ENCODE measurements at places on chromosomes 2 and 18.

- peak; percentile 22 for DNase-seq
Measured at GRCh38 chr2:144421606-144422510, 98.1 kb downstream of the ZEB2 start.

GRCh38 chr2:118805064-118805690 is 42.3 kb downstream of the EN1 start:
- DNase-seq: peak; percentile 4

GRCh38 chr2:231383416-231384108 is 11.9 kb upstream of the B3GNT7 start:
- DNase-seq: peak; percentile 71

- DNase-seq: no peak
Measured at GRCh38 chr2:11043245-11043644, 112.0 kb upstream of the SLC66A3 start.

DNA sequence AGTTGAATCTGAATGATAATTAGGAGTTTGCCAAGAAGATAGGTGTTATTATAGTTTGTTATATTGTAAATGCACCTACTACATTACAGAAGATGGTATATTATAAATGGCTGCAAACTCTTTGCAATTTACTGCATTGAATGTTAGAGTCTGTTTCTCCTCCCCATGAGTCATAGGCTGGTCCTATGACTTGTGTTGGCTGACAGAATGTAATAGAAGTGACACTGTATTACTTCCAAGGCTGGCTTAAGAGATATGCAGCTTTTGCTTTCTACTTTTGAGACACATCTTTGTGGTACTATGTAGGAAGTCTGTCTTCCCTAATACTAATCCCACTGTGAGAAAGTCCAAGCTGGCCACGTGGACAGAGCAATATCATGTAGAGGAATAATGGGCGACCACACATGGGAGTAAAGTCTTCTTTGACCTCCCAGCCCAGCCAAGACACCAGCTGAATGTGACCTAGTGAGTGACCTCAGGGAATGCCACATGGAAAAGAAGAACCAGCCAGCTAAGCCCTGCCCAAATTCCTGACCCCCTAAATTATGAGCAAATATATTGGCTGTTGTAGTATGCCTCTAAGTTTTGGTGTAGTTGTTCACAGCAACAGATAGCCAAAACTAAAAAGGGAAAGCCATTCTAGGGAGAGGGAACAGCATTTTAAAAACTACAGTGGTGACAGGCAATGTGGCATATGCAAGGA is 6.8 kb upstream of the DDX1 start:
- DNase-seq: no peak

DNA sequence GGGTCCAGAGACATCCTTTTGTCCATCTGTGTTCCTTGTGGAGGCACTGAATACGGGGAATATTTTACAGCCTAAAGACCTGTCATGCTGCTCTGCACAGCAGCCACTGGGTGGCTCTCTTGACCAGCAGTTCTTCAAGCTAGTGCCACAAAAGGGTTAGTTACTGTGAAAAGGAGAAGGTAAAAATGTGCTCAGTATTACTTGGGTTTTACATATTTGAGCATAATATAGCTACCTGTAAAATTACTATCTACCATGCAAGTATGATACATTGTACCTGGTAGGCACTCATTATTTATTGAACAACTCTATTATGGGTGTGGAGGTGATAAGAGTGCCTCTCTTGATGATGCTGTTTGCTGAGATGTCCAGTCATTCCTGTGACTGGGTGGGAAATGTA is 23.6 kb downstream of the FZD5 start:
- DNase-seq: no peak

GRCh38 chr2:24860631-24861030 is 59.4 kb downstream of the ADCY3 start:
- no peak for DNase-seq

DNA sequence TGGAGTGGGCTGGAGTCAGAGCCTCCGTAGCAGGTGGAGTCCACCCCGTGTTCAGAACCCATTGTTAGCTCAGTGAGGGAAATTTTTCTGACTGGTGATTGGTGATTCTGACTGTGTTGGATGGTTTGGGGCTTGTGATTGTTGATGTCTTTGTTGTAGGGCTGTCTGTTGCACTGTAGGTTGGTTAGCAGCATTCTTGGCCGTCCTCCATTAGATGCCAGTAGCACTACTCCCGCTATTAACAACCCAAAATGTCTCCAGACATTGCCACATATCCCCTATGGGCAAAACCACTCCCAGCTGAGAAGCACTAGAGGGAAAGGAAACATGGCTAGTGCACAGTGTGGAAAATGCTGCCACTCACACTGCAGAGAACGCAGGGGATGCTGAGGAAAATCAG is 51.7 kb downstream of the ARMC9 start:
- no peak for DNase-seq

GRCh38 chr2:86301711-86302202 is 35.7 kb downstream of the REEP1 start:
- DNase-seq: no peak

- peak; percentile 71 for DNase-seq
Measured at GRCh38 chr2:106956879-106957278, 70.9 kb upstream of the ST6GAL2 start.

DNA sequence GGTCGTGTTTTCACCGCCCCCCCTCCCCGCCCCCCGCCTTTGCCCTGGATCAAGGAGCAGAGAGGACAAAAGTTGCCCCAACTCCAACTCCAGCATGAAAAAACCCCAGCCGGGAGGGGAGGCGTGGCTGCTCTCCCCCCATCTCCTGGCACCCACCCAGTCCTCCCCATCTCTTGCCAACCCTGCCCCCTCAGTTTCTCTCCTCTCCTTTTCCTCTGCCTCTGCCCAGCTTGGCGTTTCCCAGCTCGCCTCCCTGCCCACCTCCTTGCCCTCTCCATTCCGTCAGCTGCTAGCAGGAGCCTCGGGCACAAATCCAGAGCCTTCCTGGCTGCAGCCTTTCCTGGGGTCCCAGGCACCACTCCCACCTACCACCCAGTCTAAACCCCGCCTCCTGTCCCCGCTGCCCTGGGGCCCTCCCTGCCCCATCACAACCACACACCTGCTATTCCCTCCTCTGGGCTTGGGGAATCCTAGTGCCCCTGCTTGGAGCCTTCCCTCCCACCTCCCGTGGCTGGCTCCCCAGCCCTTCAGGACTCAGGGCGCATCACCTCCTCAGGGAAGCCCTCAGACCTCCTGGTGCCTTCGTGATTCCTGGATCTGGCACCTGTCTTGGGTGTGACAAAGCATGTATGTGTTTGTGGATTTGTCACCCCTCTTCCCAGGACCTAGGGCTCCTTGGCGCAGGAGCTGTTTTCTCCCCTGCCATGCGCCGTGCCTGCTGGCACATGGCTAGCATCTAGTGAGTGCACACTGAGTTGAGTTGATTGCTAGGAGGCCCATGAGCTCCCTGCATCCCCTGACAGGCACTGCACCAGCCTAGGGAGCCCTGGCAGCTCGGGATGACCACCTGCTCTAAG is 209.1 kb downstream of the TFCP2L1 start:
- DNase-seq: no peak

DNA sequence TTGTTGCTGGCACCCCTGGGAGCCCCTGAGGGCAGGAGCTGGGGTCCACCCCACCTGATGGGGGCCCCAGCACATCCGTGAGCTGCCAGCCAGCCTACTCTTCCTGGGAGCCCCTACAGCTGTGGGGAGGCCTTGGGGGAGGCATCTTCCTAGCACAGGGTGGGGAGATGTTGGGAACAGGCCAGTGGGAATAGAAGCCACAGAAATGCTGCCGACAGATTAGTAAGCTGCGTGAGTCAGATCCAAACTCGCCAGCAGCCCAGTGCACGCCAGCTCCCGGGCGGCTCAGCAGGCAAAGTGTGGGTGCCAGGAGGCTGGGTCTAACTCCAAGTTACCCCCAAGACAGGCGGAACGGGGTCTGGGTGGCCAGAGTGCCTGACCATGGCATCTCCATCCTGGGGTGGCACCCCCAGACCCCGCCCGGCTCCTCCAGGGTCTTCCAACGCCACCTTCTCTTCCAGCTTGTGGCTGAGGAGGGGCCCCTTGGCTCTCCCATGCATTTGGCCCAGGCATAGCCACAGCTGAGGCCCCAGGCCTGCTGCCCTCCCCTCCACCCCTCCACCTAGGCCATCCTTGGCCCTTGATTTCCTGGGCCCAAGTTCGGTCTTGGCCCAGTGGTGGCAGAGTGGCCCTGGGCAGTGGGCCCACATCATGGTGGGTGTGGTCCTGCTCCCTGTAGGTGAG is 15.3 kb downstream of the CROCC2 start:
- DNase-seq: peak; percentile 100

DNA sequence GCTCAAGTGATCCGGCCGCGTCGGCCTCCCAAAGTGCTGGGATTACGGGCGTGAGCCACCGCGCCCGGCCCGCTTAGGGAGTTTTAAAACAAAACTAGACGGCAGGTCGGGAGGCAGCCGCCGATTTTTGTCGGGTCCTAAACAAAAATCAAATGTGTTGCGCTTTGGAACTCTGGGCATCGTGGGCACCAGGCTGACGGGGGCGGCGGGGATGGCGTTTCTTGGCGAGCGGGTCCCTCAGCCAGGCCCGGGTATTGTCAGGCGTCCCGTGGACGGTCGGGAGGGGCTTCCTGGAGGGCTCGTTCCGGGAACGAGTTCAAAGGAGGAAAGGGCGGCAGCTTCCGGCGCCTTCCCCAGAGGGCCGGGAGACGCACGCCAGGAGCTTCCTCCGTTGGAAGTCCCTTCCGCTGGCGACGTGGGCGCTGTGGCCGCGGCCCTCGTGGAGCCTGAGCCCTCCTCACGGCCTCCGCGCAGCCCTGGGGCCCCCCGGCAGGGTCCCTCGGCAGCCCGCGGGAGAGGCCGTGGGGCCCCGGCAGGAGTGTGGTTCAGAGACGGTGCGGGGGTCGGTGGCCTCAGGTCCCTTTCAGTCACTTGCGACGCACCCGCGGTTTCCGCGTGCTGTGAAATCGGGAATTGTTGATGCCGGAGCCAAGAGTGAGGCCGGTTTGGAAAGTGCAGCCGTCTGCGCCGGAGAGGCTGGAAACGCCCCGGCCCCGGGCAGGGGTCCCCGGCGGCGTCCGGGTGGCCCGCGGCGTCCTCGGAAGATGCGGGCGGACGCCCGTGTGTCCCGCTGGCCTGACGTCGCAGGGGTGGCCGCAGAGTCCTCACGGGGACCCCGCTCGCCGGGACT is 59.3 kb downstream of the EMILIN2 start:
- DNase-seq: peak; percentile 80

GRCh38 chr2:3079959-3080948 is 297.4 kb downstream of the EIPR1 start:
- DNase-seq: no peak

Measured in osteoblast (primary cell).